Activated T-cell treated with anti-CD3 and anti-CD28 coated beads, Interleukin-2, amount 50 U/mL, for 72 hours (primary cell): ENCODE measurements at places on chromosomes 5 and 9.

DNA sequence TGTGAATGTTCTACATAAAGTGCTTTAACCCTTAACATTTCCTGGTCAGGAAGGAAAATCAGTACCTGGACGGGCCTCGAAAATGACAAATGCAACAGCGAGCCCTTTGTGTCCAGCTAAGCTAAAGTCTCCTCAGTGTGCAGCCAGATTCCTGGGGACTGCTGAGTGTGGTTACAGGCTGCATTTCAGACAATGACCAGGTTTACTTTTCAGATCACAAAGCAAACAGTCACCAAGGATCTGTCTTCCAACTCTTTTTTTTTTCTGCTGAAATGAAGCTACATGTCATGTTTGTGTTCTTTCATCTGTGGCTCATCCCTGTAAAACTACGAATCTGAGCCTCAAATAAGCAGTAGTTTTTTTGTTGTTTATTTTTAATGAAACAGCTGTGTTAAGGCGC lies 20.8 kb downstream of the SLC46A2 start:
- peaks cover 17% of the 10 kb centered on the region for H3K4me1 ChIP-seq
- no peak overlapping the region for H3K27ac ChIP-seq
- H3K4me3 ChIP-seq, result no peak overlapping the region
- no peaks in the 10 kb centered on the region for H3K27me3 ChIP-seq
- no peaks in the 10 kb centered on the region for H3K36me3 ChIP-seq

DNA sequence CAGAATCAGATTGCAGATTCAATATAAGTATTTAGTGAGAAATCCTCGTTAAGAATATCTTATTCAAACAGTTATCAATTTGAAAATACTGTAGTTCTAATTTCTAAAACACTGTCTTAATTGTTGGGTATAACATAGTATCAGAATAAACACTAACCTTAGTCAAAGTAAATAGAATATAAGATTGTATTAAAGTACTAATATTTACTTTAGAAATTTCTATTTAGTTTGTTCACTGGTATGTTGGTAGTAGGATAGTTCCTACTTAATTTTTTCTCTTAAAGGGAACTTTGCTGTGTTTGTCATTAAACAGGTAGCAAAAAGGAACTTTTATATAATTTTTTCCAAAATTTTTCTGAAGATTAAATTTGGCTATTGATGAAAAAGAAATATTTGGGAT lies 42.3 kb downstream of the FAM174A start:
- no peak for DNase-seq
- no peak overlapping the region for H3K4me3 ChIP-seq
- no peaks in the 10 kb centered on the region for H3K4me1 ChIP-seq
- H3K27me3 ChIP-seq, result no peaks in the 10 kb centered on the region
- H3K27ac ChIP-seq, result no peak overlapping the region
- H3K36me3 ChIP-seq, result peaks cover under 1% of the 10 kb centered on the region

- H3K27me3 ChIP-seq, result peaks cover 23% of the 10 kb centered on the region
- no peak overlapping the region for H3K4me3 ChIP-seq
- H3K27ac ChIP-seq, result no peak overlapping the region
Measured at GRCh38 chr9:69295872-69296552, 29.0 kb upstream of the ENTREP1 start.

- DNase-seq, result no peak
- H3K4me1 ChIP-seq, result no peaks in the 10 kb centered on the region
Measured at GRCh38 chr5:14185326-14186058, 42.4 kb downstream of the TRIO start.

DNA sequence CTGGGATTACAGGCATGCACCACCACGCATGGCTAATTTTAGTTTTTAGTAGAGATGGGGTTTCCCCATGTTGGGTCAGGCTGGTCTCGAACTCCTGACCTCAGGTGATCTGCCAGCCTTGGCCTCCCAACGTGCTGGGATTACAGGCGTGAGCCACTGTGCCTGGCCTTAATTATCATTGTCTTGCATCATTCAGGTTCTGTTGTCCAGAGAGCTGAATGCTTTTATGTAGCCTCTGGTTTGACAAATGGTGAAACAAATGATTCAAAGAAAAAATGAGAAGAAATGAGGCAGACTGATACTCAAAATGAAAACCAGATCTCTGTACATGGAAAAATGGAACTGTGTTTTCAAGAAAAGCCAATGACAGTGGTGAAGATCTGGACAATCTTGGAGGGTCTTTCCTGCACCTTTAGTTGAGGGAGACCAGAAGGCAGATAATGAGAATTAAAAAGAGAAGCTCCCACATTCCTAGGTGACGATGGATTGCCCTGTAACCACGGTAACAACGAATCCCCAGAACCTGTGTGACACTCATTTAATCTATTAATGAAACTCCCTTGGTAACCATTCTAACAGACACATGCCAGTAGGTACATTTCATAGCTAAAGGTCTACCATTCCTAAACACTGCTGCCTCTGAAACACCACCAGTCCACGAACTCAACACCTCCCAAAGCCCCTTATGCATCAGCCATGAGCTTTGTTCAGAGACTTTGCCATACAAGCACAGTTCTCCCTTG lies 1.6 kb downstream of the TEX48 start:
- H3K4me1 ChIP-seq, result peaks cover 55% of the 10 kb centered on the region
- no peak for DNase-seq
- H3K4me3 ChIP-seq, result peak overlapping the region; percentile 34
